SK-N-DZ (cell line): ENCODE measurements at places on chromosomes 12 and 14.

DNA sequence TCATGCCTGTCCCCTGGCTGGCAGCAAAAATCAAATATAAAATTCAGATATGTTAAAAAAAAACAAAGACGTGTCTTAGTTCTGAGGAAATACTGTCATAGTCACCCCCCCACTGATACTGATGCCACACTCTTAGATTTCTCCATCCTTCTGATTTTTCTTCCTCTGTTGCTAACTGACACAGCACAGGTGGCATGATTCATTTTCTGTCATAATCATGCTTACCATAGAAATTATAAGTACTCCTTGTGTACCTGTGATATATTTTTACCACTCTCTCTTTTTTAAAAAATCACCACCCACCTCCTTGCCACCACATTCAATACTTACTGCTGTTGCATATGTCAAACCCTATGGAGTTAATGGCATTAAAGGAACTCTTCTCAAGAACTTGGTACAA, 209.2 kb downstream of the PPM1H start:
- DNase-seq, result no peak

DNA sequence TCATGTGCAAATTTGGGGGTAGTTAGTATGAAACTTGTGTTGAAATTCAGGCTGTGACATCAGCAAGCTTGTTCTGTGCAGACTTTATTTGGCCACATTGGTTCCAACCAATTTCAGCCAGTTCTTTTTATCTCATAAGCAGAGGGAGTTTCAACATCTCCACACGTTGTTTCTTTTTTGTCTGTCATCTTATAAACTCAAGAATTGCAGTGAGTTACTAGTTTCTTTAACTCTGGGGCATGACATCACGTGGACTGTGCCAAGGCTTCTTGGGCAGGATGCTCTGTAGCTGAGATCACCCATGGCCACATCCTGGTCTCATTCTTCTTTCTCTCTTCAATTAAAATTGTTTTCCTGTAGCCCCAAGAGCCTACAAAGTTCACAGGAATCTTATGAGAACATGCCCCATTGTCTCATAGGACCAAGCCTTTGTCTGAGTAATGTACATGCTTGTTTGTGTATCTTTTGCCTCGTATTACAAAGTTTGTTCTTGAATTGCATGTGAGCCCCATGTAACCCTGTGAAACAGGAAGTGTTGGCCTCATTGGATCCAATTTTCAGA, 982.0 kb upstream of the TMEM132C start:
- no peak for DNase-seq

DNA sequence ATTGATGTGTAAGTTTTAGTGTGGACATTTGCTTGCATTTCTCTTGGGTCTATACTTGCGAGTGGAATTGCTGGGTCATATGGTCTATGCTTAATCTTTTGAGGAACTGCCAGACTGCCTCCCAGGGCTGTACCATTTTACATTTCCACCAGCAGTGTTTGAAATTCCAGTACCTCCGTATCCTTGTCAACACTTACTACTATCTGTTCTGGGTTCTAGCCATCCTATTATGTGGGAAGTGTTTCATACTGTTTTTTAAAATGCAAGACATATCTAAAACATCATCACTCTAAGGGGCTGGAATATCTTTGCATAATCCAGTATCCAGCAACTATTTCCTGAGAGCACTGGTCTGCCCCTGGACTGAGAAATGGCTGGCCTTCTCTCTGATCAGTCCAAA, 80.2 kb upstream of the RIN3 start:
- DNase-seq, result no peak

DNA sequence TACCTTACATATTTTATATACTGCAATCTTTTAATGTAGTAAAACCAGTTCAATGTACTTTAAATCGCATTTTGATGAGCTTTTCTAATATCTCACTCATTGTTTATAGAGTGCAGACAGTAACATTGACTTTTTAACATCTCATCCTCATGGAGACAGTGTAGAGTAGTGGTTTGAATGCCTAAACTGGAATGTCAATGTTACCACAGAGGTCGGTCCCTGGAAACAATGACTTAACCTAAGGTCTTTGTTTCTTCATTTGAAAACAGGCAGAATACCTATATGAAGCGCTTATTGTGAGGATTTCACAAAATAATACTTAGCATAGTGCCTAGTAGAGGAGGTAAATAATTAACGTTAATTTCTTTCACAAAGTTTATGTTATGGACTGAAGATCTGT, 5.0 kb downstream of the CDK17 start:
- no peak for DNase-seq

- no peak for DNase-seq
Measured at GRCh38 chr12:111569363-111570083, 29.6 kb downstream of the ATXN2 start.

DNA sequence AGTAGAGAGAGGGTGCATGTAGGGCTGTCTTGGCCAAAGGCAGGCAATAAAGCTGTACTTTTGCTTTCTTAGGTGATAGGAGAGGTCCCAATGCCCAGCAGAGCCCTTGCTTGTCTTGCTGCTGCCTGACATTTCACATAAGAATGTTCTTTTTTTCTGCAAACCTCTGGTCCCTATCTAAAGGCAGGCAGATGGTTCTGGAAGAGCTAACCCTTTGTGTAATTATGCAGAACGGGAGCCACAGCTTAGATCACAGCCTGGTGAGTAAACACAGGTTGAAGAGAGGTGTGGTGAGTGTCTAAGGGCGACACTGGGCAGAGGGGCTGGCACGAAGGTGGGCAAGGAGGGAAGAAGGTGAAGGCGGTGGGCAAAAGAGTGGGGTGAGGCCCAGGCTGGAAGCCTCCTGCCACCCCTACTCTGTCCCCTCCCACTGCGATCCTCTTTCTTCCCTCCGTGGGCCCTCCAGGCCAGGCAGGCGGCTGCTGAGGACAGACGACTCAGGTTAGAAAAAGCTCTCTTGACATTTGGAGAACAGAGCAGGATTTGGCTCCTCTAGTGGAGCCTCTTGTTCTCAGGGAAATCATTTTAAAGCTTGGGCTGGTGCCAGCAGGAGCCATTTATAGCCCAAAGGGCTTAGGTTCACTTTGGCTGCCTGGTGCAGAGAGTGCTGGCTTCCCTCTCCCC, 42.8 kb downstream of the PRMT8 start:
- no peak for DNase-seq

- peak; percentile 63 for DNase-seq
Measured at GRCh38 chr12:46661110-46661845, 164.5 kb downstream of the SLC38A4 start.
